Esophagus muscularis mucosa (tissue), 4 donors: ENCODE measurements at places on chromosomes 2 and 18. TPM values are rescaled to one million over a fixed set of nuclear protein-coding genes. Genes with fewer than 3 reads are reported as not detected.

DNA sequence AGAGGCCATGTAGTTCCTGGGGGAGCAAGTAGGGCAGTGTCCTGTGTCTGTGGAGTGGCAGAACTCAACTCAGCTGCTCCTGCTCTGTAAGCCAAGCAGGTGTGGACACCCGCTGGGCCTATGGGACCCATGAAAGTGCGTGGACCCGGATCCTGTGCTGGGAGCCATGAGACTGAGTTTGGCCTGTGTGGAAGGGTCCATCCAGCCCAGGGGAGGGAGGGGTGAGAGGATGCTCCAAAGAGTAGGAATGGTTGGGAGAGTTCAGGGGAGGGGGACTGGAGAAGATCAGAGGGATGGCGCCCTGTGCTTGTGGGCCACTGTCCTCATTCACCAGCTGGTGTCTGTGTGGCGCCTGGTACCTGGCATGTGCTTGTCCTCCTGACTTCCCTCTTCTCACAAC, 226.4 kb upstream of the HS6ST1 start:
- DNase-seq = no peak

Gene ASB18
- total RNA-seq = not detected

DNA sequence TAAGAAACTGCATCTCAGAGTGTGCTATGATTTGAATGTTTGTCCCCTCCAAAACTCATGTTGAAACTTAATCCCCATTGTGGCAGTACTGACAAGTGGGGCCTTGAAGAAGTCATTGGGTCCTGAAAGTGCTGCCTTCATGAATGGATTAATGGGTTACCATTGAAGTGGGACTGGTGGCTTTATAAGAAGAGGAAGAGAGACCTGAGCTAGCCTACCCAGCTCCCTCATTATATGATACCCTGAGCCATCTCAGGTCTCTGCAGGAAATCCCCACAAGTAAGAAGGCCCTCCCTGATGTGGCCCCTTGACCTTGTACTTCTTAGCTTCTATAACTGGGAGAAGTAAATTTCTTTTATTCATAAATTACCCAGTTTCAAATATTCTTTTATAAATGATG, 526.8 kb downstream of the XIRP2 start:
- DNase-seq = no peak

DNA sequence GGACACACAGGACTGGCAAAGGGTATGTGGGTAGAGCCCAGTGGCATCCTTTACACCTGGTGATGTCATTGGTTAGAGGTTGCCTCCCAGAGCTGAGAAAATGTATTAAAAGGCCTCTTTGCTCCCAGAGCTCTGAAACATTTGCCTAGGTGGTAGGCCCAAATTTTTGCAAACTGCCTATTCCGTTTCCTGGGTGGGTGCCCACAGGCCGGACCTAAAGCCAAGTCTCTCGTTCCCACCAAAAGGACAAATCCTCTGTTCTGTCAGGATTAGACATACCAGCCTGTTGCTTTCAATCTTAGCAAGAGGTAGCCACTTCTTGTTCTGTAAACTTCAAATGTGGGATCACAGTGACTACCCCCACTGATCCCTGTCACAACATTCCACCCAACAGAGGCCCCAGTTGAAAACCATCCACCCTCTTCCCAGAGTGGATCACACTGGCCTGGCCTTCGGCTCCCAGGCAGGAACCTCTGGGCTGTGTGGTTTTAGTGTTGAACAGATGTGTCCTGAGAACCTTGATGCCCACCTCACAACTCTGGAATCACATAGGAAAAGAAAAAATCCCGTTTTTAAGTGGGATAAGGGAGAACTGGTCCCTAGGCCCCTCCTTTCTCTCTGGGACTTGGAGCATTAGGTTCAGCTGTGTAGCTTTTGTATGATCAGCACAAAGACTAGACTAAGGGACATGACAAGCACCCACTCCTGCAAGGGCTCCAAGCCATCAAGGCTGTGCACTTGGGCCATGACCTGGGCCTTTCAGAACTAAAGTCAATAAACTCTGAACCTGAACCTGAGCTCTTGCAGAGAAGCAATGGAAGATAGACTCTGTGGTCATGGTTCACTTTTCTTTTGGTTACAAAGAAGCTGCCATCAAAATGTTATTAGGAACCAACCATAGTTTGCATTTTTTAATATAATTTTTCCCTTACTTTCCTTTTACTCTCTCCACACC, 211.3 kb downstream of the CYP26B1 start:
- peak; percentile 79 for DNase-seq

GRCh38 chr2:234982096-234982834, 30.4 kb downstream of the SH3BP4 start:
- DNase-seq = no peak
